Pancreas (tissue), 10 donors: ENCODE measurements at places on chromosomes 13 and 19.

DNA sequence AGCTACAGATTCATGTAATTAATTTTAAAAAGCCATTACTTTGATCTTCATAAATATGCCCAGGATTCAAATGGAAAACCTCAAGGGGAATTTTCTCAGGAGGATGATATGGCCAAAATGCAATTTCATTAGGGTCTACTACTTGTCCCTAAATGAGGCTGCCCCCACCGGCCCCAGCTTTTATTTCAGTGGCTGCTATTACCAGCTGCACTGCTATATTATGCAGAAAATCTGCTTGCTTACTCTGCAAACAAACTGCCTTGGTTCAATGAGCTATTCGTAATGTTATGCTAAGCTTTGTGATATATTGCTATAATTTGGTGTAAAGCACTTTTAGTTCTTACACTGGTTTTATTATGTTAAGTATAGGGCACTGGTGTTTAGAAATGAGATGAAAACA is 137.3 kb upstream of the TMTC4 start:
- DNase-seq, result no peak

DNA sequence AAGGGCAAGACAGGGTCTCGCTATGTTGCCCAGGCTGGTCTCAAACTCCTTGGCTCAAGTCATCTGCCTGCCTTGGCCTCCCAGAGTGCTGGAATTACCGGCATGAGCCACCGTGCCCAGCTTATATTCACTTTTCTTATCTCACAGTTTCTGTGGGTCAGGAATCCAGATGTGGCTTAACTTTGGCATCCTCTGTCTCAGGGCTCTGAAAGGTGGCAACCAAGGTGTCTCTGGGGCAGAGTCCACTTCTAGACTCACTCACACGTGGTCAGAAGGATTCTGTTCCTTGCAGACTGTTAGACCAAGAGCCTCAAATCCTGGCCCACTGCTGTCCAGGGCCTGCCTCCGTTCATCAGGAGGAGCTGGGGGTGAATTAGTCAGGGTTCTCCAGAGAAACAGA is 7.6 kb upstream of the LMNB2 start:
- no peak for DNase-seq

DNA sequence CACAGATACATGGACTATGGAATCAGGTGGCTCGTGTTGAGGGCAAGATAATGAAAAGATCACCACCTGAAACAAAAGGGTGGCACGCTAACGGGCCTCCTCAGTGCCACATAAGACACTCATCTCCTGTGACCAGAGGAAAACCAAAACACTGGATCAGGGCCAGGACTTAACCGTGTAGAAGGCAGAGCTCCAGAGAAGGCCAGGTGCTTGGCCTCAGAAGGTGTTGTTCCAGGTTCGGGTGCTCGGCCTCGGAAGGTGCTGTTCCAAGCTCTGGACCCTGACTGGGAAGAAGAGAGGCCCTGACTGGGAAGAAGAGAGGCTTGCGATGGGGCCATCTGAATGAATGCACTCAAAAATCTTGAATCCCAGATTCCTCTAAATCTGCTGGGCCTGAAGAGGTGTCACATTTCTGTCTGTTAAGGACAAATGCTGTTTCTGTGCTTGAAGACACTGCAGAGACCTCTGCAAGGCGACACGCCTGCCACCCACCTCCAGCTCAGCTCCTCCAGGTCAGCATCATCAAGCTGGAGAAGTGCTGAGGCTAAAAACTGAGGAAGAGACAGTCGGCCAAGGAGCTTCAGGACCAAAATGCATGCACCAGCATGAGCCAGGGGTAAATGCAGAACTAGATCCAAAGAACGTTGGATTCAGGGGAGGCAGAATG is 2.7 kb upstream of the RASA3 start:
- DNase-seq, result no peak

DNA sequence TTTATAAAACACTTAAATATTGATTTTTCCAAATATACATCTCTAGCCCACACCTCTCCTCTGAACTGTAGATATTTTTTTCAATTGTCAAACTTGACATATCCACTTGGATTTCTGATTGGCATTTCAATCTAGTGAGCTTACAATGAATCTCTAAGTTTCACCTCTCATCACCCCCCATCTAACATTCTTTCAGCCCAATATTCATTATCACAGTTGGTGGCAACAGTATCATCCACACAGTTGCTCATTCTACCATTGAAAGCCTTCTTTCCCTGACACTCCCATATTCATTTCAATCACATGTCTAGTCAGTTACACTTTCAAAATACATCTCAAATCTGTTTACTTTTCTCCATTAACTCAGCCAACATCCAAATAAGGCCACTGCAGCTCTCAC is 385.2 kb downstream of the PCDH20 start:
- no peak for DNase-seq

GRCh38 chr13:23889615-23890607 is 711 bp upstream of the MIPEP start:
- DNase-seq, result no peak

GRCh38 chr19:590396-590745 is 690 bp downstream of the HCN2 start:
- peak; percentile 71 for DNase-seq

DNA sequence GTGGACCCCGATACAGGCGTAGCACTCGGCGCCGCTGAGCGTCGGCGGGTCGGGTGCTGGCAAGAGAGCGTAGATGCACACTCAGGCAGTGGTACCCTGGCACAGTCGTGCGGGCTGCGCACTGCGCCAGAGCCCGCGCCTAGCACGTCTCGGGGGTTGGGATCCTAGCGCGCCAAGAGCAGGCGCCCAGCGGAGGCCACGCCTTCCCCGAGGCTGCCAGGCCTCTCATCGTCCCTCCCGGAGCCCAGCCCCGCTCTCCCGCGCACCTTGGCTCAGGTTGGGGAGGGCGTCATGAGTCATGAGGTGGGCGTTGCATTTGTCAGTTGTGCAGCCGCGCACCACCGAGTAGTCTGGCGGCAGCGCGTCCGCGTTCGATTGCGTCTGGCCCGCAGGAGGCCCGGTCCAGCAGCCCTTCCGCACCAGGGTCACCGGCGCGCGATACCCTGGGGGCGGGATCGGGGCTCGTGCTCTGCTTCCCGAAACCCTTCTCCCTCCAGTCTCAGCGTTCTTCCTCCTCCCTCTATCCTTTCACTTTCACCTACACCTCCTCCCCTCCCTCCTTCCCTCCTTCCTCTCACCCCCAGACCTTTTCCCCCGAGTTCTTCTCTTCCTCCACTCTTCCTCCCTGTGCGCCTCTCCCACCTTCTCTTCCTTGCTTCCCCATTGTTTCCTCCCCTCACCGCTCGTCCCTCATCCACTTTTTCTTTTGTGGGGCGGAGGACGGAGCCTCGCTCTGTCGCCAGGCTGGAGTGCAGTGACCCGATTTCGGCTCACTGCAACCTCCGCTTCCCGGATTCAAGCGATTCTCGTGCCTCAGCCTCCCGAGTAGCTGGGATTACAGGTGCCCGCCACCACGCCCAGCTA is 3.5 kb downstream of the LYPD5 start:
- DNase-seq, result peak; percentile 53
